ENCODE measurements at places on chromosomes 12 and 14.

- no peak for DNase-seq
These were observed 43.9 kb downstream of the LIMA1 start for GRCh38 chr12:50239355-50239891.

DNA sequence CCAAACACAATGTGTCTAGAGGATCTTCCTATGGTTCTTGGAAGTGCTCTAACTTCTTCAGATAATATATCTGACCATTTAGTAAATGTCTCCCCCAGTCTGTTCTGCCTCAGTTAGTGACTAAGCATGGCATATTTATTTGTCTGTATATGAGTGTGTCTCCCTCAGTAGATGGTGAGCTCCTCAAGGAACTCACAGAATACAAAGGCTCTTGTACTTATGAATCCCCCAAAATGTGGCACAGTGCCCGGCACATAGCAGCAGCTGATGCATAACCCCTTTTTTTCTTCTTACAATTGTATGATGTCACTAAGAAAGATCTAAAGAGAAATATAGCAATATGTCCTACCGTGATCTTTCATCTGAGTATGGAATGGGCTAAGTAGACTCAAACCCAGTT, 264.7 kb upstream of the PRICKLE1 start:
- no peak for DNase-seq

GRCh38 chr14:22569106-22569736, 19.8 kb downstream of the DAD1 start:
- no peak for DNase-seq

DNA sequence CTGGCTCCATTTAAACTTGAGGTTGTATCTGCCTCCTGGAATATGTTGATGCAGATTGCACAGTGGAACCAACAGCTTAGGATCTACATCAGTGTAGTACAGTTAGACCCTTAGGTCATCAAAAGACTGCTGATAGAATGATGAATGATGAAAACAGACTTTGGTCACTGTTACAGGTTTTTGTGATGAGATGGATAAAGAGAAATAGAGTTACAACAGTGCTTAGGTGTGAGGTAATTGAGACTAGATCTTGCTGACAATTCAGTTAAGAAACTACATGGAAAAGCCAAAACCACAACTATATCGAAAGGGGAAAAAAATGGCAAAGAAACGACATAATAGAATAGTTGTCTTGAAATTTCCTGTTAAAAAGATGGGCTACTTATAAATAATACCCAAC, 145.7 kb upstream of the LMNTD1 start:
- no peak for DNase-seq

DNA sequence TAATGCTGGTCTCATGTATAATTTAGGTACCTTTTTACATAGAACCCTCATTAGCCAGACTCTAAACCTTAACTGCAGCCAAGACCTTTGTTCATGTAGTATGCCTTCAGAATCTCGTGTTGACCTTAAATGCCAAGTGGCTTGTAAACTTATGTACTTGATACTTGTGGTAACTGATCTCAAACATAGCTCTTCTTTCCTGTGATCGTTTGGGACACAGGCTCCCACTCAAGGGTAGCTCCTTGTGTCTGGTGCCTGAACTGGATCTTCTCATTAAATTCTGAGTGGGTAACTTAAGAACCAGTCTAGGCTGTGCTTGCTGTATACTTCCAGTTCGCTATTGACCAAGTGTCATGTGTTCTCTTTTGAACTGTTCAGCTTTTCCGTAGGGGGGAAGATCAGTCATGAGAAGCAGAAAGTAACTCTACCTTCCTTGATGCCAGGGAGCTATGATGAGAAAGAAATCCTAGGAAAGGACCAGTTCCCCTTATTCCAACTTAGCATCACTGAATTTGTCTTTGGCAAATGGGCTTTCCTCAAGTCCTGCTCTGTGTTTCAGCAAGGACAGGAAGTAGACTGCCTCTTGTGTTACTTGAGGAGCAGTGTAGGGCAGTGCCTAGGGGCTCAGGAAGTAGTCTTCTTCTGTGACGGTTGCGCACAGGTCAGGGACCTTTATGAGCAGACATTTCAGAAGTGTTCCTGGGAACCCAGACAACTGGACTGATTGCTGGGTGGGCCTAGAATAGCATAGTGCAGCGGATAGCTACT, 2.5 kb downstream of the LGALS3 start:
- DNase-seq = no peak

DNA sequence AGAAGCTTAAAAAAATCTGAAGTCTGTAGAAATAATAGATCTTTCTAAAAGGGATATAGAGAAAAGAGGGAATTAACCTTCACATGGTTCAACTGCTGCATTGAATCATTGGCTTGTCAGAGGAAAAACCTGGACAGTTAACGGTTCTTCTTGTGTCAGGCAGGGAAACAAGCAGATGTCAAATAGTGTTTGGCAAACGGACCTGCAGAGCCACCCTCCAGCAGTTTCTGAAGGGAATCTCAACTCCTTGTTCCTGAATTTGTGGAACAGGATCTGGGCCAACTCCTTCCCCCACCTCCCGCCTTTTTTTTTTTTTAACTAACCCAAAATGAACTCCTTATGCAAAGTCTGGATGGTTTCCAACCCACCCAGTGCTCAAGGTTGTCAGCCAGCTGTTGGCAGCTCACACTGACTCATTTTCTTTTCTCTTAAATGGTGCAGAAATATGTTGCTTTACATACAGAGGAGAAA, 187.3 kb downstream of the CAND1 start:
- peak; percentile 34 for DNase-seq

- DNase-seq = no peak
These were observed 12.9 kb upstream of the TUBA1A start for GRCh38 chr12:49201595-49202295.

GRCh38 chr12:94618995-94619695, 31.2 kb downstream of the TMCC3 start:
- no peak for DNase-seq

DNA sequence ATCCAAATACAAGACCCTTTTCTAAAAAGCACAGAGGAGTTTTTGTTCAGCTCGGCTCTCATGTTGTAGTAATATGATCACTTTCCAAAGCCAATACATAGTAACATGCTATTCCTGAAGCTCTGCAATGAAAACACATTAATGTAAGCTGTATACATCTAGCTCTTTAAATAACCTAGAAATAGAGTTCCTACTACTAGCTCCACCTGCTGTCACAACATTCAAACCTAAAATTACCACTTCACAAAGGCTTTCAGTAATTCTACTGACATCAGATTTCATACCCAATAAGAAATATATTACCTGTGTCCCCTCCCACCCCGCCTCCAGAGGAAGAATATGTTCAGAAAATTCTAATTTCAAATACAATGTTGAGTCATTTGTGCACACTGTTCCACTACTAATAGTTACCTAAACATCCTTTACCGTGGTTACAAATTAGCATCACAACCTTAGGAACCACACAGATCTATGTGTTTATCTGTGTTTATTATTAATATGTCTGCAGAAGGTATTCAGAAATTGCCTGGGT, 17.8 kb downstream of the EFCAB11 start:
- DNase-seq = peak; percentile 30

DNA sequence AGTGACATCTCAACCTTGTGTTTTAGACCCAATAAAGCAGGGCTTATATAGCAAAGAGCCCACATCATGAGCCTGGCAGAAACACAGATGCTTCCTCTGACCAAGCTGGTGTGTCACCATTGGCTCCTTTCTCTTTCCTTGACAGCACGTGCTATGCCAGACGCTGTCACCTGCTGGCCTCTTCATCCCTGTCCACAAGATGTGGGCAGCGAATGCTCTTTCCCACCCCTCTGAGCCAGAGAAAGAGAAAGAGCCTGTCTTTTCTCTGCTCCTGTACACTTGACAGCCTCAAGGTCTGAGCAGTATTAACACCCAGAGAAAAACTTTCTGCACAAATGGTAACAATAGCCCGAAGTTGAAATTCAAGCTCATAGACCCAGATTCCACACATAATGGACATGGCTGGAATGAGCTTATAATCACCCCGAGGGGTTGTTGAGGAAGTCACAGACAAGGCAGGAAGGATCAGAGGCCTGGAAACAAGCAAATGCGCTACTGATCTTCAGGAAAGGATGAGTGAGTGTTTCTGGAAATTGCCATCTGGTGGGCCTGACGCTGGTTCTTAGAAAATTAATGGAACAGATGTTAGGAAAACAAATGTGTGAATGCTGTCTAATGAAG, 8.9 kb downstream of the TGFB3 start:
- no peak for DNase-seq

- DNase-seq = no peak
These were observed 14.3 kb downstream of the PPP1R12A start for GRCh38 chr12:79920421-79921238.

- DNase-seq = no peak
These were observed 11.5 kb downstream of the GNS start for GRCh38 chr12:64747695-64748094.

- DNase-seq = no peak
These were observed 8.7 kb downstream of the RHOJ start for GRCh38 chr14:63212776-63213500.

GRCh38 chr14:24681056-24681455, 47.1 kb upstream of the GZMB start:
- DNase-seq = no peak

DNA sequence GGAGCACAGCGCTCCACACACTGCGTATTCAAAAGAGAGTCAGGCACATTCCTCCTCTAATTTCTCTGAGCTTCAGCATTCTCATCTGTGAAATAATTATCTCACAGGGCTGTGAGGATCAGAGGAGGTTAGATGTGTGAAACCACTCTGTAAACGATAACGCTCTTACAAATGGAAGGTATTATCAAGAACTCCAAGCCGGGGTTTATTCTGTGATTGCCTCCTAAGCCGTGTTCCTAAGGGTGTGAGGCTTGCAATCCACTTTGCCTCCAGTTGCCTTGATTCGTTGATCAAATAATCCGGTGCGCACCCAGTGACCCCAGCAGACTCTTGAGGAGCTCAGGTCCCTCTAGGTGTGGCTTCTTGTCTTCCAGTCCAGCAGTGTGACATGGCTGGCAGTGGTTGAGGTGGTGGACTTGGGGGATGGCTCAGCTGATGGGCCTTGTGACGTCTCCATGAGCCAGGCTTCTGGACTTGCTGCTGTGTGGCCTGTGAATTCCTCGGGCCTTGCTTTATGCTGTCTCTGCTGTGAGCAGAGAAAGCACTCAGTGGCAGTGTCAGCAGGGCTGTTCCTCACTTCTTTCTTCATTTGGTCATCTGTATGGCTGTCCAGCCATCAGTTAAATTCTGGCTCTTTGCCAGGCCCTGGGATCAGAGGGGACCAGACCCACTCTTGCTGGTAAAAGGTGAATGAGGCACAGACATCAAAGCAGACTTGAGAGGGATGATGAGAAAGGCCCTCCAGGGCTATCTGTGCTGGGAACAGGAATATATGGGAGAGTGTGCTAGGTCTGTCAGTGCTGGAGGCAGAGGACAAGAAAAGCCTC, 71.0 kb downstream of the SLC25A47 start:
- no peak for DNase-seq
